Aorta (tissue), 5 donors: ENCODE measurements at places on chromosomes 13 and 19. TPM values are rescaled to one million over a fixed set of nuclear protein-coding genes. Genes with fewer than 3 reads are reported as not detected.

MAP4K1 gene
- total RNA-seq, result 7.3 TPM

NTF4 gene
- total RNA-seq, result not detected

HTR2A gene
- 10.8 TPM for total RNA-seq

APOC4 gene
- total RNA-seq, result not detected

MBD3L4 gene
- total RNA-seq, result not detected

ARL11 gene
- total RNA-seq, result 1.1 TPM

GIPR gene
- 0.45 TPM for total RNA-seq

KLK10 gene
- total RNA-seq, result not detected

EML2 gene
- total RNA-seq, result 42.4 TPM

ZNF540 gene
- 6.6 TPM for total RNA-seq

GDF15 gene
- 9.8 TPM for total RNA-seq

LHFPL6 gene
- 214 TPM for total RNA-seq

ZNF358 gene
- total RNA-seq, result 52.0 TPM

TMEM38A gene
- 5.8 TPM for total RNA-seq

ATP8B3 gene
- 1.8 TPM for total RNA-seq

RAB4B gene
- 28.1 TPM for total RNA-seq

CGB7 gene
- not detected for total RNA-seq

GMIP gene
- 25.6 TPM for total RNA-seq
